ENCODE measurements at places on chromosomes 5 and 9.

DNA sequence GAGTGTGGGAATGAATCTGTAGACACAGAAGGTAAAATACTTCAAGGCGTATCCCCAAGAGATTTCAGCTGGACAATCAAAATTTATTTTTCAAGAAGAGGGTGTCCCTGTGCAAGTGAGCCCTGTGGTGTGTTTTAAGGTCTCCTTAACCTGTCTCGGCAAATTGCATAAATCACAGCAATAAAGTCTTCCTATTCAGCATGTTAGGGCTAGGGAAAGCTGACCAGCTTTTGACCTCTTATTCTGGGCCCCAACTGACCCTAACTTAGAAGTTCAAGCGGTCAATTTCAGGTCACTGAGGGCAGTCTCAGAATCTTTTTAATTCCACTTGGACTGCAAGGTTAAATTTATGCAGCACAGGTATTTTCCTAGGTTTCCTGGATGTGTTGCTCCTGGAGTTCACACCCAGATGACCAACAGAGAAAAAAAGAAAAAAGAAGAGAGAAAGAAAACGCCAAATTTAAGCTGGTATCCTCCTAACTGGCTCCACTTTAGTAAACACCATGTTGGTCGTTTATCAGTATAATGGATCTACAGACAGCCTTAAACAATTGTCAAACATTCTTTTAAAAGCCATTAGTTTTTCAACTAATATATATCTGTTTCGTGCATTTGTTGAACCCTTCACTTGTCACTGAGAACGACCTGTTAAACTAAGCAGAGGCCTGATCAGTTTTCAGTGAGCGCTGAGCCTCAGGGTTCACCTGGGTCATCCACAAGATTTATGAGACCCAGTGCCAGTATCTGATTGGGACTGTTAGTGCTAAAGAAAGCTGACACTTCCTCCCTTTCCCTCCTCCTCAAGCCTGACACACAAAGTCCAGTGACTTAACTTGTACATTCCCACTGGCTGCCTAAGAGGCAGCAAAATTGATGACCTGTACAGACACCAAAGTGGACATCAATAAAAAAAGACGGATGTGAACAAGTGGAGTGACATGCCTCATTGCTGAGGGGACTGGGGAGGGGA is 546.1 kb downstream of the NR2F1-AS1 start:
- DNase-seq, result no peak

DNA sequence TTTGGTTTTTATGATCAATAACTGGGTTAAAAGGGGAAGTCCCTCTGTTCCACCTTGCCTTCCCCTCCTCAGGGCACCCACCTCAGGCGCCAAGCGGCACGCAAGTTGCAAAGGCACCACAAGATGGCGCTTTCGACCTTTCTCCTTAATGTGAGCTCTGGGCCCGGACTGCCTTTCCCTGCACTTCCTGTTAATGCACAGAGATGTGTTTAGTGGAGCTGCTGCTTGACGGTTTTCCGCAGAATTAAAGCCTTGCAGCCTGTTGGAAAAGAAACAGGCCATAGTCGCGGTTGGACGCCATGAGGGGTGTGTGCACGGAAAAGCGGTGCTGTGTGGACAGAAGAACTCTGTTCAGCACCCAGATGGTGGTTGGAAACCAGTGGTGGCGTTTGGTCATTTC is 17.9 kb downstream of the CXCL14 start:
- DNase-seq, result peak; percentile 55

DNA sequence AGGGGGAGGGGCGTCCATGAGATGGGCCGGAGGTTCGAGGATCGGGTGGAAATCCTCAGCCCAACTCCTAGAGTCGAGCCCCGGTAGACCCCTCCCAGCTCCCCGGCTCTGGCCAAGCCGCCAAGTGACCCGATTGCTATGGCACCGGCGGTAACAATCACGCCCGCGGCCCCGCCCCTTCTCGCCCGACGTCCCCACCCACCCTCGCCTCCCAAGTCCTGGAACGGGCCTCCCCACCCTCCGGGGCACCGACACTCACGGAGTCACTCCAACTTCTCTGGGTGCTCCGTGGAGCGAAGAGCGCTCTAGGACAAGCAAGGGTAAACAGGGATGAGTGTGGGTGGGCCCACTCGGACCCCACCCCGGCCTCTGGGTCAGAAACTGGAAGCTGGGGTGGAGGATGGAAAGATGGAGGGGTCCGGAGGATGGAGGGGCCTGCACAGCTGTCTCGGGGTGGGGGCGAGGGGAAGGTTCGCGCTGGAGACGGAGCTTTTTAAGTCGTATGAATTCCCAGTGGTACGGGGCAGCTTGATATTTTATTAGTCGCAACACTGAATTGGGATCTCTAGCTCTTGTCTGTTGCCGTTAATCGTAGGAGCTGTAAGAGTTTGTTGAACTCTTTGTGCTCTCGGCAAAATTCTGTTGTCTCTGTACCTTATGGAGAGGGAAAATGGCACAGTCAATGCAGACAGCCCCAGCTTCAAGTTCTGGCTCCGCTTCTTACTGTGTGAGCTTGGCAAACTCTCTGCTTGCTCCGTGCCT is at the start of gene SPACA9:
TSS of gene SPACA9 (plus strand) at position 204 of the 762 bp plus-strand sequence. CDS start 5,050 bp downstream, outside the sequence.
- peak; percentile 15 for DNase-seq

DNA sequence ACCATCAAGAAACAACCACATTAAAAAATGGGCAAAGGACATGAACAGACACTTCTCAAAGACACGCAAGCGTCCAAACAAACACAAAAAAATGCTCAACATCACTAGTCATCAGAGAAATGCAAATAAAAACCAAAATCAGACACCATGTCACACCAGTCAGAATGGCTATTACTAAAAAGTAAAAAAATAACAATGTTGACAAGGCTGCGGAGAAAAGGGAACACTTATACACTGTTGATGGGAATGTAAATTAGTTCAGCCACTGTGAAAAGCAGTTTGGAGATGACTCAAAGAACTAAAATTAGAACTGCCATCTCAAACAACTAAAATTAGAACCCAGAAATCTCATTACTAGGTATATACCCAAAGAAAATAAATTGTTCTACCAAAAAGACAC is 80.4 kb downstream of the CAAP1 start:
- no peak for DNase-seq

- DNase-seq, result no peak
Measured at GRCh38 chr9:93287189-93287552, 103.2 kb downstream of the WNK2 start.

- DNase-seq, result peak; percentile 22
Measured at GRCh38 chr5:1312993-1313833, 18.3 kb upstream of the TERT start.

- DNase-seq, result no peak
Measured at GRCh38 chr5:59800347-59800893, 93.1 kb downstream of the PDE4D start.

DNA sequence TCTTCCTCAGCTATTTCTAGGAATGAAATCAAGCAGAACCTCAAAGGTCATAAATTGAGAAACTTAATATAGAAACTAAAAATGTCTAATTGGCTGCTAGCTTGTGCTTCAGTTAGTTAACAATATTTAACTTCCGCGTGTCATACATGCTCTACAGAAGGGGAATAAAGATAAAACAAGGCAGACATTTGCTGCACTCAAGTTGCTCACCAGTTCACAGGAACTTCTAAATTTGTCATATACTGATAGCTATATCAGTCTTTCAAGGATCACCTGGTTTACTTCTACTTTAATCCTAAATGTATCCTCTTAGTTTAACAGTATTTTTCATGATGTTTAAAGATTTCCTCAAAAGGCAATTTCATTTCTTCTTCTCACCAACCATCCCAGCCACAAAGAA is 8.4 kb downstream of the CCNH start:
- DNase-seq, result no peak

Data from mammary epithelial cell (primary cell).